ENCODE measurements at places on chromosomes 12 and 14. TPM values are rescaled to one million over a fixed set of nuclear protein-coding genes. Genes with fewer than 3 reads are reported as not detected.

ANKRD13A gene
- 41.7 TPM for polyA plus RNA-seq

DDX23 gene
- 87.0 TPM for polyA plus RNA-seq

FAM90A1 gene
- polyA plus RNA-seq, result 0.32 TPM

PTPRB gene
- polyA plus RNA-seq, result 3.1 TPM

CLEC4A gene
- not detected for polyA plus RNA-seq

DNA sequence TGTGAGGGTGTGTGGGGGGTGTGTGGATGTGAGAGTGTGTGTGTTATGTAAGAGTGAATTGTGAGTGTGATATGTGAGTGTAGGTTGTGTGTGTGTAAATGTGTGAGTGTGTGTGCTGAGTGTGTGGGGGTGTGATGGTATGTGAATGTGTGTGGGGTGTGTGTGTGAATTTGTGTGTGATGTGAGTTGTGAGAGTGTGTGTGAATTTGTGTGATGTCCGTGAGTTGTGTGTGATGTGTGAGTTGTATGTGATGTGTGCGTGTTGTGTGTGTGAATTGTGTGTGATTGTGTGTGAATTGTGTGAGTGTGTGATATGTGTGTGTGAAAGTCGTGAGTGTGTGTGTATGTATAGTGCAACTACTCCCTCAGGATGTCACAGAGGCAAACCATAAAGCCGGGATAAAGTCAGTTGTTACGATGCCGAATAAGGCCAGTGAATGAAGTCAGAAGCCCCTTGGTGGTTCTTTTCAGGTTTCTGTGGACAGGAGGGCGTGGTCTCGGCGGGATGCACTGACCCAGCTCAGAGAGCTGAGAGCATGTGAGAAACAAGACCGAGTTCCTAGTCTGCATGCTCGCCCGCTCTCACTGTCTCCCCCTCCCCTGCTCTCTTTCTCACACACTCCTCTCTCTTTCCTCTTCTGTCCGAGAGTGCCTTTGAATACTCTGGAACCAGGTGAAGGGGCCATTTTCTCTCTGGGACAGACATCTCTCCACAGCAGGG lies 71.8 kb upstream of the MAX start:
- H3K36me3 ChIP-seq, result no peaks in the 10 kb centered on the region
- H3K4me3 ChIP-seq, result no peak overlapping the region
- H3K27me3 ChIP-seq, result peaks cover 3% of the 10 kb centered on the region
- no peak overlapping the region for H3K27ac ChIP-seq

- H3K4me3 ChIP-seq, result no peak overlapping the region
- H3K27ac ChIP-seq, result no peak overlapping the region
- H3K4me1 ChIP-seq, result no peaks in the 10 kb centered on the region
- no peaks in the 10 kb centered on the region for H3K36me3 ChIP-seq
- H3K27me3 ChIP-seq, result peaks cover 2% of the 10 kb centered on the region
Observed at GRCh38 chr12:119308708-119309456, 25.6 kb upstream of the CCDC60 start.

DNA sequence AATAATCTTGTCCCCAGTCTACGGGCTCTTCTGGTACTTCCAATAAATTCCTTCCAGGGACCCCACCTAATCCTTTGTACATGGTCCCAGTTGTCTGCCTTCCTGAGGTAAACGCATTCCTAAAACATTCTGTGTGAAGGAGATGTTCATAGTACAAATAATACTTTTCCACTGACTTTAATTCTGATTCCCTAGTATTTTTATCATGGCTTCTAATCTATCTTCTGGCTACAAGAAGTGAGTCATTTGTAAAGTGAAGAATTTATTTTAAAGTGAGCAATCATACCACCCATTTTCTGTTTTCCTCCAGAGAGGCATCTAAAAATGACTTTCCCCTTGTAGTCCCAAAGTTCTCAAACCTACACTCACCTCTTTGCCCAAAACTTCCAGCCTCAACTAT lies 65.9 kb upstream of the NUDT4 start:
- H3K36me3 ChIP-seq, result no peaks in the 10 kb centered on the region
- peaks cover 38% of the 10 kb centered on the region for H3K4me1 ChIP-seq
- no peak for DNase-seq
- H3K27ac ChIP-seq, result no peak overlapping the region

- no peak overlapping the region for H3K4me3 ChIP-seq
- no peak for DNase-seq
- no peaks in the 10 kb centered on the region for H3K27me3 ChIP-seq
- no peaks in the 10 kb centered on the region for H3K4me1 ChIP-seq
- H3K36me3 ChIP-seq, result peaks cover 3% of the 10 kb centered on the region
Observed at GRCh38 chr14:91963465-91963864, 16.0 kb upstream of the FBLN5 start.

DNA sequence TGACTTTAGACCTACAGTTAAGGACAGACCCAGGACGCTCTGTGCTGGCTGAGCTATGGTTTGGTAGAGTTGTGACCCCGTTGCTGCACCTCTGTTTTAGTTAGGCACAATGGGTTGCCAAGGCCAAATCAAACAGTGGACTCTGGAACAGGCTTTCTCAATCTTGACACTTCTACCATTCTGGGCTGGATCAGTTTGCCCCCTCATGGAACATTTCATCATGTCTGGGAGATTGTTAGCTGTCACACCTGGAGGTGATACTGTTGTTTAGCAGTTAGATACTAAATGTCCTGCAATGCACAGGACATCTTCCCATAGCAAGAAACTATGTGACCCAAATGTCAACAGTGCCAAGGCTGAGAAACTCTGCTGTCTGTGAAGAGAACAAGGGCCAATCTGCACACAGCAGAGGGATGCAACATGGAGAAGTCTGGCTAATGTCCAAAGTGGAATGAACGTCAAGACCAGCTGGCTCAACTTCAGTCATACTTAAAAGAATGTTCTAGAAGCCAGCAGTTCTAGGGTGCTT lies 65.6 kb upstream of the DICER1 start:
- H3K27me3 ChIP-seq, result peaks cover 57% of the 10 kb centered on the region
- no peak overlapping the region for H3K27ac ChIP-seq
- no peak for DNase-seq

GRCh38 chr12:111741235-111741812 lies 25.4 kb upstream of the ALDH2 start:
- no peaks in the 10 kb centered on the region for H3K27me3 ChIP-seq
- H3K27ac ChIP-seq, result peak overlapping the region; percentile 81
- H3K4me1 ChIP-seq, result peaks cover 33% of the 10 kb centered on the region
- H3K36me3 ChIP-seq, result peaks cover 22% of the 10 kb centered on the region
